ENCODE measurements at places on chromosomes 4 and X. TPM values are rescaled to one million over a fixed set of nuclear protein-coding genes. Genes with fewer than 3 reads are reported as not detected.

DNA sequence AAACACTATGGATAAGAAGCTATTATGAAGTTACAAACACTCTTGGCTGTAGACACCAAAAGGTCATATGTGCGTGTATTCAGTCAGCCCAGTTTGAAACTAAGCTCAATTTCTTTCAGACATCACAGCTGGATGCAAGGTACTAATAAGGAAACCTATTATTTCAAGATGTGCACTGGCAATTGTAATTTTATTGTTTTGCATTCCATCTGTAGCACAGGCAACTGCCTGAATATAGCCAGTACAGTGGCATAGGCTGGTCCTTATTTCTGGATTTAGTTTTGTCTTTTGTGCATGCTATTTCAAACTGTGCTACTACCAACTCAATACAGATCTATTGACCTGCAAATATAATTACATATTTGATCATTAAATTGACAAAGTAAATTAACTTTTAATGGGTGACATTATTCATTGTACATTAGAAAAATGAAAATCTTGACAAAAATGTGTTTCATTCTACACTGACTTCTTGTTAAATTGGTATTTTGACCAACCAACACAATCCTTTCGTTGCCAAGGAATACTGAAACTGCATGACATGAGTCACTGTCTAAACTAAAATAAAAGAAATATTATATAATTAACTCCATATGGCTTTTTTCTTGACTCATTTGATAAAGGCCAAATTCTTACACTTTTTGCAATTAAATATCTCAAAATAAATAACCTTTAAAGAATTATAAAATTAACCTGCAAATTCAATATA is 594.3 kb upstream of the ADGRL3 start:
- DNase-seq: no peak

DNA sequence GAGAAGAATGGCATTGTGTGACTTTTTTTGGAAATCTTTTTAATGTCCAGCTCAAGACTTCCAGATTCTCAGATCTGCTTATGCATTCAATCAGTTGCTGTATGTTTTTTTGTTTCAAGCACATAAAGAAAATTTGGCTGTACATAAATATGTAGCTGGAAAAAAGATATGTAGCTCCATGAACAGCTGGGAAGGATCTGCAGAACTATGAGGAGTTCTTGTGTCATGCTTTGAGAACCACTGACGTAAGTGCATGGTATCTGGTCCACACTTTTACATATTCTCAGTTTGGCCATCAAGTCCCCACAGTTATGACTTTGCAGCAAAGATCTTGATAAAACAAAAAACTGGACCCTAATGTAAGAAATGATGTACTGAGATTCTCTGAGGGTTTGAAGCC is 165.9 kb downstream of the KIT start:
- DNase-seq: no peak

- no peak for DNase-seq
Measured at GRCh38 chr4:158970812-158971211, 132.1 kb upstream of the RAPGEF2 start.

DNA sequence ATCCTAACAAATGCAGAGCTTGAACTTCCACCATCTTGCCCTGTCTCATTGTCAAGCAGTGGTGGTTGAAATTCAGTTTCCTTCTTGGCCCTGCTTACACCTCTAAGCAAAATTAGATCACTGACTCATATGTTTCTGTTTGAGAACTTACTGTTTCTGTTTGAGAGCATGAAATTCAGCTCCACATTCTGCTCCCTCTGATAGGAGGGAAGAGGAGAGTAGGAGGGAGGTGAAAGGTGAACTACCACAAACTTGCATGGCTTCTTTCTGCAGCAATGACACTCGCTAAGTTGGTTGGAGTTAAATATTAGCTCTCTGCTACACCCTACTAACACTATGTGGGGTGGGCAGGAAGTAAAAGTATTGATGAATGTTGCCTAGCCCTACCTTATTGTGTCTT is 117.8 kb upstream of the EDA2R start:
- DNase-seq: no peak

- no peak for DNase-seq
Measured at GRCh38 chr4:112146502-112146813, 1.2 kb downstream of the FAM241A start.

GRCh38 chr4:176193938-176194337 is 1.4 kb downstream of the SPATA4 start:
- DNase-seq: no peak

GRCh38 chrX:13489454-13489853 is 79.9 kb upstream of the EGFL6 start:
- peak; percentile 81 for DNase-seq

- DNase-seq: no peak
Measured at GRCh38 chr4:177092807-177093206, 216.9 kb upstream of the NEIL3 start.

DNA sequence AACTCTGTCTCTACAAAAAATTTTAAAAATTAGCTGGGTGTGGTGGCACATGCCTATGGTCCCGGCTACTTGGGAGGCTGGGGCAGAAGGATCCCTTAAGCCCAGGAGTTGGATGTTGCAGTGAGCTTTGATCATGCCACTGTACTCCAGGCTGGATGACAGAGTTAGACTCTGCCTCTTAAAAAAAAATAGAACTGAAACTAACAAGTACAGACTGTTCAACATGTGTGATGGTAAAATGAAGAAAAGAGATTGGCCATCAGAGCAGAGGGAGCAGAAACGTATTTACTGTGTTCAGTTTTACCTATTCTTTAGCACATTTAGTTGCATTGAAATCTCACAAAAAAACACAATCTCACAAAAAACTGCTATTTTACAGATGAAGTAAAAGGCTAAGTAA is 77.9 kb upstream of the NAP1L5 start:
- DNase-seq: no peak

DNA sequence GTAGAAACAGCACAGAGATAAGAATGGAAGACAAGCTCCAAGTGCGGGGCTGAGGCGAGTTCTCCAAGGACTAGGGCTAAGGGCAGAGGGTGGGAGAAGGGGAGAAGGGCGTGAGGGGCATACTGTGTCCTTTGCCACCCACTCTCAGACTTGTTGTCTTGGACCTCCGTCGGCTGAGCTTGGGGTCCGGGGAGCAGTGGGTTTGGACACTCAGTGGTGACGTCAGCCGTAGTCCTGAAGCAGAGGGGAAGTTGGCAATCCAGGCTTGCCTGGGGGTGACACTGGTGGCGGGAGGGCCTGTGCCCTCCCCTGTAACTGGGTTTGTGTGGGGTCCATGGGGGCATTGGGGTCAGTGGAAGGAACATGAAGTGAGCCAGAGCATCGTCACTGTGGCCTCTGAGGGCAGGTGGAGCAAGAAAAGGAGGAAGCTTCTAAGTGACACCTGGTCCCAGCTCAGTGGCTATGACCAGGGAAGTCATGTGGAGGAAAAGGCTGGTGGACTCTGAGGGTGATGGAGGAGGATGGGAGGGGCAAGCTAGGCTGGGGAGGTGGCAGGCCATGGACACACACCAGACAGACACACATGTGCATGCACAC is 17.6 kb downstream of the CD99 start:
- DNase-seq: no peak

DNA sequence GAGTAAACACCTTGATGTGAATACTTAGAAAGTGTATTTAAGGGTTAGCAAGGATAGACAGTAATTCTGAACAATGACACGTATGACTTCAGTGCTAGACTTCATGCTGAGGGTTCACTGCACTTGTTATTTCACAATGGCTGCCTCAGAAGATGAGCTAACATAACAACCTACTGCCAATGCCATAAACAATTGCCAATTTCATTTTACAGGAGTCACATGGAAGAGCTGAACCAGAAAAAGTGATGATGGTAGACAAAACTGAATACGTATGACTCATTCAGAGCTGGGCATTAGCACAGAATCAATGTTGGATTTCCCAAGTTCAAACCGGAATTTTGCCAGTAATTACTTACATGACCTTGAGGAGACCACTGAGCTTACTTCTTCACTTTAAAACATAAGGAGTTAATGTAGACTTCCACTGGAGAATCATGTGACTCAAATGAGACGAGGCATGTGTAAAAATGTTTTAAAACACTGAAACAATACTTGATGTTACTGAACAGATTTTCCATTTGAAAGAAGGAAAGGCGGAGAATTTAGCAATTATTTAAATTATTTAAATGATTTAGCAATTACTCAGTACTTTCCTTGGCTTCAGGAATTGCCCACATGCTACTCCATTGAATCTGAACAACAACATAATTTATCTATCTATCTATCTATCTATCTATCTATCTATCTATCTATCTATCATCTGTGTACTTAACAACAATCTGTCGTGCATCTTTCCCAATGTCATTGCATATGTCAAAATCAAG is 868.5 kb upstream of the SLIT2 start:
- DNase-seq: no peak

- DNase-seq: no peak
Measured at GRCh38 chrX:17635231-17635630, 102.1 kb upstream of the SCML1 start.

- DNase-seq: no peak
Measured at GRCh38 chrX:150573702-150574101, 5.3 kb downstream of the MTM1 start.

GRCh38 chr4:146235654-146236177 is 21.4 kb downstream of the REELD1 start:
- DNase-seq: no peak

DNA sequence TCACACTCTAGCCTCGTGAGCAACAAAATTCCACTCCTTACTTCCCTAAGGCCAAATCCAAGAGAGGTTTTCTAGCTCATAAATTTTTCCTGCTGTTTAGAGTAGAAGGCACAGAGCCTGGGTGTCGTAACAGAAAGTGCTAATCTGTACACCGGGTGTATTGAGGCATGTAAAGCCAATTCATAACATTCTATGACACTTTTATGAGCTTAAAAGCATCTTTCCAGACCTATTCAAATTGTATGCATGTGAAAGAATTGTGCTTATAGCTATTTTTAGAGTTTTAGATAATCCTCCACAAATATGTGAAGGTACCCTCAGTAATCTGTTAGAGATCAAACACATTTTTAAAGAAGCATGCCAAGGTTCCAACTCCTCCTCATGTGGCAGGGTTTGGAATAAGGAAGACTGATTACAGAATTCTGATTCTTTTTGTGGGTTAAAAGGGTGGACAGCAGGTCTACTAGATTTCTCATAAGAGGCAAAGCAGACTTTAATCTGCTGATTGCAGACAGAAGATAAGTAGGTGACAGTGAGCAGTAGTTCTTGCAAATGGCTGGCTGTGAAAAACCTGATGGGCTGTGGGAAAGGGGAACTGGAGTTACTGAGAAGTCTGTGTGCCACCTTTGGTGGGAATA is 25.5 kb upstream of the LRCH2 start:
- no peak for DNase-seq

Gene ADH1C
- 12.0 TPM for total RNA-seq

Gene RAB39B
- 0.55 TPM for total RNA-seq

Gene TRIM75
- total RNA-seq: not detected

Gene TMEM185A
- 37.0 TPM for total RNA-seq

Gene APLN
- total RNA-seq: 2.3 TPM

Gene GPM6B
- total RNA-seq: 9.0 TPM

Gene PRDM8
- 2.2 TPM for total RNA-seq

Gene ADH1B
- total RNA-seq: 477 TPM

Gene F11
- not detected for total RNA-seq

Gene ZNF711
- 3.7 TPM for total RNA-seq

Gene FAM9B
- not detected for total RNA-seq

Gene CLCN4
- 15.6 TPM for total RNA-seq

All from right atrium auricular region (tissue), 2 donors.